ENCODE measurements at places on chromosomes 6 and 20. TPM values are rescaled to one million over a fixed set of nuclear protein-coding genes. Genes with fewer than 3 reads are reported as not detected.

DNA sequence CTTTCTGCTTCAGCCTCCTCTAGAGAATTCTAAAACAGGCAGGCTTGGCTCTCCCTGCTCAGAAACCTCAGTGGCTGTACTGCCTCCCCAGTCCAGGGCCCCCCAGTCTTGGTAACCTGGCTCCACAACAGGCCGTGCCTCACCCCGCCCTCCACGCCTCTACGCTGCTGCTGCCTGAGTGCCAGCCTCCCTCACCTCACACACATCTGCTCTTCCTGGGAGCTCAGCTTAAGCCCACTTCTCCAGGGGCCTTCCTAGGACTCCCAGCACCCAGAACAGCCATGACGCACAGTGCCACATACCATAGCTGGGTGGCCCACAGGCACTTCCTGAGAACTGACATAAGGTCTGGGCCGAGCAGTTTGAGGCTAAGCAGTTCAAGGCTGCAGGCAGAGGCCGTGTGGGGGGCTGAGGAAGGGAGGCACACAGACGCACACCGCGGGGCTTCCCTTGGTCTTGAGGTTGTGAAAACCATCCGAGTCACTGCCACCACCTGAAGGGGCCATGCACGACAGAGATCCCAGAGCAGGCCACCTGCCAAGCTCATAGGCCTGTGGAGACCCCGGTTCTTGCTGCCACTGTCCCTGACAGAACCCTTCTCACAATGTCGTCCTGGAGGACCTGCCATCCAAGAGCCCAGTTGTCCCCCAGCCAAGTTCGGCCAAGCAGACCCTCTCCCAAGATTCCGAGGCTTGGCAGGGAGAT, 42.6 kb downstream of the DSTN start:
- no peaks in the 10 kb centered on the region for H3K27me3 ChIP-seq
- H3K4me3 ChIP-seq = no peak overlapping the region
- peak overlapping the region; percentile 48 for H3K27ac ChIP-seq
- H3K4me1 ChIP-seq = no peaks in the 10 kb centered on the region
- H3K36me3 ChIP-seq = peaks cover 15% of the 10 kb centered on the region

Gene ULBP3
- 2.3 TPM for total RNA-seq

GRCh38 chr20:48273843-48274242, 488.6 kb upstream of the SULF2 start:
- H3K36me3 ChIP-seq = no peaks in the 10 kb centered on the region
- no peaks in the 10 kb centered on the region for H3K4me1 ChIP-seq
- no peak for DNase-seq
- peaks cover 7% of the 10 kb centered on the region for H3K27me3 ChIP-seq

DNA sequence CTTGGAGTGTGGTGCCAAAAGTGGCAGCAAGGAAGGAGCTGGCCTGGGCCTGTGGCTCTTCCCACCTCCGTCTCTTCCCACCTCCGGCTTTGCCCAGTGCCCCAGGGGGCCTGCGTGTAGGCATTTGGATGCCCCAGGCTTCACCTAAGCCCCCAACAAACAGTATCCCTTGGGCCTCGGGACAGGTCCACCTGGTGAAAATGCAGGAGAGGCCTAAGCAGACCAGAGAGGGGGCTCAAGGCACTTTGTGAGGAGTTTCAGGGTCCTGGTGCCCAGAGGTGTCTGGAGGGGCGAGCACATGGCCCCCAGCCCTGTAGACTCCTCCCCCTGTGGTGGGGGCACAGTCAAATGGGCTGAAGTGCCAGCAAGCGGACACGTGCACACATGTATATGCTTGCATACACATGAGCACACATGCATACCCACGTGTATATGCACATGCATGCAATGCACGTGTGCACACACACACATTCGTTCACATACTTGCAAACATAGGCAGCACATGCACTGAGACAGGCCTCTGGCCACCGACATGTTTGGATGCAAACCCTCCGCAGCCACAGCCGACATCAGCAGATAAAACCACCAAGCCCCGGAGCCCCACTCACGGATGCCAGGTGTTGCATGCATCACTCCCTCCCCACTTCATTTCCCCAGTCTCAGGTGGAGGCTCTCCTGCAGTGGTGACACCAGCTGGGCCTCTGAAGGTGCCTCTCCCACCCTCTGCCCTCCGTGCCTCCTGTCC, 124.5 kb downstream of the TAF4 start:
- H3K36me3 ChIP-seq = no peaks in the 10 kb centered on the region
- H3K27me3 ChIP-seq = no peaks in the 10 kb centered on the region

GRCh38 chr6:14831937-14832336, 413.9 kb upstream of the JARID2 start:
- H3K27ac ChIP-seq = no peak overlapping the region
- no peaks in the 10 kb centered on the region for H3K27me3 ChIP-seq
- DNase-seq = no peak
- no peaks in the 10 kb centered on the region for H3K4me1 ChIP-seq

Gene PPP1R16B
- 5.7 TPM for total RNA-seq

DNA sequence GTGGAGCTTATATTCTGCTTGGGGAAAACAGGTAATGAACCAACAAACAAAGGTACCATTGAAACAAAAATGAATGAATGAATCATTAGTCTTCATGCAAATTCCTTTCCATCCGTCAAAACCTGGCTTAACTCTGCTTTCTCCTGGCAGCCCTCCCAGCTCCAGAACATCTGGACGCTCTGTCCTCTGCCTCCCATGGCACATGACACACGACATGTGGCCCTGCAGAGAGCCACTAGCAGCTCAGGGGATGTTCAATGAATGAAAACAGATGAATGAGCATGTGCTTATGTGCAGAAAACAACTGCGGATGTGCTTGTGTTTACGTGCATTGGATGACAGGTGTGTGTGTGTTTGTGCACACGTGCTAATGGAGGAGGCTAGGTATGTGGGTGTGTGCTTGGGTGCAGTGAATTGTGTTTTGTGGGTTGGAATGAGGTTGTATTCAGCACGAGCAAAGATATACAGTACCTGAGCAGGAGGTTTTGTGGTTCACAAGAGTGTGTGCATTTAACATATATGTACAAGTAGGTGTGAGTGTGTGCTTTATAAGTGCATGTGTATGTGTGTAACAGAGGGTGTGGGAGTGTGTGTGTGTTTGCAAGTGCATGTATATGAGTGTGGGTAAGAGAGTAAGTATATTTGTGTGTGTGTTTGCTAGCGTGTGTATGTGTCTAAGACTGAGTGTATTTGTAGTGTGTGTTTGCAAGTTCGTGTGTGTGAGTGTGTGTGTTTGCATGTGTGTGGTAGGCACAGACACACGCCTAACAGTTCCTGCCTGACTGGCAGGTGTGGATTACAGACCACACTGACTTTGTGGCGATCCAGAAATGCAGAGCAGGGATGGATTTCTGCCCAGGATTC, 374.1 kb upstream of the SULF2 start:
- H3K27ac ChIP-seq = no peak overlapping the region
- H3K4me1 ChIP-seq = no peaks in the 10 kb centered on the region
- no peaks in the 10 kb centered on the region for H3K27me3 ChIP-seq
- DNase-seq = no peak
- H3K36me3 ChIP-seq = no peaks in the 10 kb centered on the region

DNA sequence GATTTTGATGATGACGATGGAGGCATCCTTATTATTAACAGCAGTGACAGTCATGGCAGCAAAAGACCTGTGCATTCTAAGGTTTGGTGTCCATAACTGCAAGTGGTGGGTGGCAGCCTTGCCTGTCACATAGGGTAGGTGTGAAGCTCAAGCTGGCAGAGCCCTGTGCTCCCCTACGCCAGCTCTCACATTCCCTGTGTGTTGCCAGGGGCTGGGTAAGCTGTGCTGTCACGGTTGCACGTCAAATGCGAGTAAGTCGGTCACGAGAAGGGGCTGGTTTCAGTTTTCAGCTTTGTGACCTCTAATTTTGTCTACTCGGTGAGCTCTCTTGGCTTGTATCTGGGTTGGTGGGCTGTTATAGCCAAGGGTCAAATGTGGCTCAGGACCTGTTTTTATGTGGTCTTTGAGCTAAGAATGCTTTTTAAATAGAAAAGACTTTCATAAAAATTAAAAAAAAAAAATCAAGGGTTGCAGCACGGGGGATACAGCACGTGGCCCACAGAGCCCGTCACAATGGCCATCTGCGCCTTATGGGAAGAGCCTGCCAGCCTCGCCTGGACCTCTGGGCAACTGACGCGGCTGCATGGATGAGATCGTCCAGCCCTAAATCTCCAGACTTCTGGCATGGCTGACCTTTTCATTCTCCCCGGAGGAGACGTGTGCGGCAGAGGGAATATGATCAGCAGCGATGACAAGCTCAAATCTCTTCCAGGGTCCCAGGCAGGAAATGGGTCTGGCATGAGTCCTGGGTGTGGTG, 148.5 kb downstream of the PHACTR3 start:
- H3K4me1 ChIP-seq = peaks cover 14% of the 10 kb centered on the region
- DNase-seq = no peak
- no peaks in the 10 kb centered on the region for H3K36me3 ChIP-seq
- H3K27ac ChIP-seq = no peak overlapping the region
- no peaks in the 10 kb centered on the region for H3K27me3 ChIP-seq

DNA sequence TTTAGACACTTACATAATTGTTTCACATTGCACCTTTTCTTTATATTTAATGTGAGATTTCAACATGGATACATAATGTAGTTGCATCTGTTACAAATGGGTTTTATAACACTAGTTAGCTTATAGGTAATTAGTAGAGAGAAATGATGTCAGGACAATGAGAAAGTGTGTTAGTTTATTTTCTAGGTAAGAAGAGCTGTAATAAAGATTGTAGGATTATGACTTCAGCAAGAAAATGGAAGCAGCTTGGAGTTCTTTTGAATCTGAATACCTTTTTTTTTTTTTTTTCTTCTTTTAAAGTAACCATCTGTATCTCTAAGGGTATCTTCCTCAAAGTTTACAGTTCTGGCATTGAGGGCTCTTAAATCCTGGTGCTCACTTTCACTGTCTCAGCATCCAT, 35.3 kb downstream of the CD2AP start:
- H3K4me1 ChIP-seq = peaks cover 3% of the 10 kb centered on the region
- H3K4me3 ChIP-seq = no peak overlapping the region
- H3K36me3 ChIP-seq = no peaks in the 10 kb centered on the region
- H3K27me3 ChIP-seq = no peaks in the 10 kb centered on the region

DNA sequence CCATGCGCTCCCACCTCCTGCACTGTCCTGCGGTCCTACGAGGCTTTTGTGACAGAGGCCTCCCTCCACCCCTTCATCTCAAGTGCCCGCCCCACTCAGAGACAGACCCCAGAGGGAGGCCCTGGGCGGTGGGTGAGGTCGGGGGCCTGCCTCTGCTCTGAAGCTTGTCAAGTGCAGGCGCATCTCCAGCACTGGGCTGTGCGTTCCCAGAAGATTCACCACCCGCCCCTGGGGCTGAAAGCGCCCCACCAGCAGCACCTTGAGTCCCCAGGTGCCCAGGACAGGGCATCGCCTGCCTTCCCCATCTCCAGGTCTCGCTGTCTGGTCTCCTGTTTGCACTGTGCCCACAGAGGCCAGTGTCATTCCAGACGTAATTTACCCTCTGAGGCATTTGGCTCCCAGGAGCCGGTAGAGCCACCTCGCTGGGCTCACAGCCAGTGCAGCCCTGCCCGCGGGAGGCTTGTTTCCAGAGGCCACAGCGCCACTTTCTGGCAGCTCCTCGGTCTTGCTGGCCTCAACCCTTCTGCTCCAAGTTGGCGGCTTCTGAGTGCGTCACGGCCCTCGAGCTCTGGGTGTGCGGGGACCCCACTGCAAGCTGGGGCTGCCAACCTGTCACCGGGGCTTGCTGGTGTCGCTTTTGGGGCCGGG, 191.1 kb downstream of the TAF4 start:
- DNase-seq = no peak
- H3K36me3 ChIP-seq = no peaks in the 10 kb centered on the region
- H3K27ac ChIP-seq = no peak overlapping the region
- H3K4me3 ChIP-seq = no peak overlapping the region
- no peaks in the 10 kb centered on the region for H3K27me3 ChIP-seq

- DNase-seq = no peak
- no peaks in the 10 kb centered on the region for H3K4me1 ChIP-seq
- H3K36me3 ChIP-seq = no peaks in the 10 kb centered on the region
- no peaks in the 10 kb centered on the region for H3K27me3 ChIP-seq
- no peak overlapping the region for H3K27ac ChIP-seq
- no peak overlapping the region for H3K4me3 ChIP-seq
Measured at GRCh38 chr20:39358052-39358451, 395.9 kb downstream of the DHX35 start.

Gene CNR1
- total RNA-seq = 0.14 TPM

Gene TCP11
- total RNA-seq = not detected

GRCh38 chr6:157927011-157927410, 54.7 kb upstream of the SYNJ2 start:
- peaks cover 50% of the 10 kb centered on the region for H3K36me3 ChIP-seq
- no peak overlapping the region for H3K4me3 ChIP-seq
- H3K27ac ChIP-seq = no peak overlapping the region
- H3K27me3 ChIP-seq = no peaks in the 10 kb centered on the region

DNA sequence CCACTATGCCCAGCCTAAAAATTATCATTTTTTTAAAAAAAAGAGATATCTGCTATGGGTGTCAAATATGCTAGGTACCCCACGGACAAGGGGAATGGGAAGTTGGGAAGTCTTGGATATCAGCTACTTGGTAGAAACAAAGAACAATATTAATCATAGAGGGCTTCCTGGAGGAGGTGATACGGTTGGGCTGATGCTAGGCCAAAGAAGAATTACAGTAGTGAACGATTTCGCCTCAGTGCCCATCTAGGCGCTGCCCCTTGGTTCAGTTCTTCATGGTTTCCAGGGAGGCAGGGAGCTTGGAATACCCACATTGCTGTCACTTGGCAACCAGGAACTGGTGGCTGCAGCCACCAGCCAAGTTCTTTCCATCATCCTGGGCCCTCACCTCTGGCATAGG, 5.5 kb upstream of the PSMF1 start:
- H3K4me3 ChIP-seq = no peak overlapping the region
- no peak overlapping the region for H3K27ac ChIP-seq
- DNase-seq = no peak
- no peaks in the 10 kb centered on the region for H3K36me3 ChIP-seq

DNA sequence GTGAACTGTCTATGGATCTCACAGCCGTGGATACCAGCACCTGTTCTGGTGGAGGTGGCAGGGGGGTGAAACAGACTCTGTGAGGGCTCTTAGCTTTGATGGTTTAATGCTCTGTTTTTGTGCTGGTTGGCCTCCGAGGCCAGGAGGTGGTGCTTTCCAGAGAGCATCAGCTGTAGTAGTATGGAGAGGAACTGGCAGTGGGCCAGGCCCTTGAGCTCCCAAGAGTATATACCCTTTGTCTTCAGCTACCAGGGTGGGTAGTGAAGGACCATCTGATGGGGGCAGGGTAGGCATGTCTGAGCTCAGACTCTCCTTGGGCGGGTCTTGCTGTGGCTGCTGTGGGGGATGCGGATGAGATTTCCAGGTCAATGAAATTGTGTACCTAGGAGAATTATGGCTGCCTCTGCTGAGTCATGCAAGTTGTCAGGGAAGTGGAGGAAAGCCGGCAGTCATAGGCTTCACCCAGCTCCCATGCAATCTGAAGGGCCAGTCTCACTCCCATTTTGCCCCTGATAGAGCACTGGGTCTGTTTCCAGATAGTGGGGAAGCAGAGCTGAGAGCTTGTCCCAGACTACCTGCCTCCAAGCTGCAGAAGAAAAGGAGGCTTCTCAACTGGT, 102.7 kb upstream of the AHI1 start:
- H3K36me3 ChIP-seq = no peaks in the 10 kb centered on the region
- no peak for DNase-seq
- no peak overlapping the region for H3K4me3 ChIP-seq
- no peaks in the 10 kb centered on the region for H3K27me3 ChIP-seq
- H3K27ac ChIP-seq = no peak overlapping the region

Data from liver (tissue), 10 donors.